ENCODE measurements at places on chromosomes 1 and 21.

GRCh38 chr1:213953806-213954205 lies 34.0 kb upstream of the PROX1 start:
- no peak overlapping the region for H3K27ac ChIP-seq
- H3K4me3 ChIP-seq, result no peak overlapping the region
- no peaks in the 10 kb centered on the region for H3K27me3 ChIP-seq
- H3K4me1 ChIP-seq, result no peaks in the 10 kb centered on the region

GRCh38 chr1:248793592-248793991 lies 32.1 kb downstream of the SH3BP5L start:
- H3K36me3 ChIP-seq, result no peaks in the 10 kb centered on the region
- no peak for DNase-seq
- no peaks in the 10 kb centered on the region for H3K27me3 ChIP-seq
- peaks cover 48% of the 10 kb centered on the region for H3K4me1 ChIP-seq
- no peak overlapping the region for H3K4me3 ChIP-seq

DNA sequence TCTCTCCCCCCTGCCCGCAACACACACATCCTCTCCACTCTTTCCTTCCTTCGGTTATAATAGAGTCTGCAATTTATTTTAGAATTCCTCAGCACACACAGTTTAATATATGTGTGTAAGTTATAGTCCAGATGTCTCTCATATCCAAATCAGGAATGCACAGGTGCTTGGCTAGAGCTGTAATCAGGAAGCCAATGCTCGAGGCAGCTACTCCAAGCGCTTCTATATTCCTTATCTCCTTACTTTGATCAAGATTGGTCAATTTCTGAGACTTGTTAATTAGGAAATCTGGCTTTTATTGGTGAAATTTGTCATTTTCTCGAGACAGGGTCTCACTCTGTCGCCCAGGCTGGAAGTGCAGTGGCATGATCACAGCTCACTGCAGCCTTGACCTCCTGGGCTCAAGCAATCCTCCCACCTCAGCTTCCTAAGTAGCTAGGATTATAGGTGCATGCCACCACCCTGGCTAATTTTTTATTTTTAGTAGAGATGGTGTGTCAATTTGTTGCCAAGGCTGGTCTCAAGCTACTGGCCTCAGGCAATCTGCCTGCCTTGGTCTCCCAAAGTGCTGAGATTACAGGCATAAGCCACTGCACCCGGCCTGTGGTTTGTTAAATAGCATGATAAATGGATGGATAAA lies 27.7 kb downstream of the RPL5 start:
- H3K27me3 ChIP-seq, result no peaks in the 10 kb centered on the region
- DNase-seq, result no peak
- no peaks in the 10 kb centered on the region for H3K36me3 ChIP-seq
- H3K4me1 ChIP-seq, result peaks cover 4% of the 10 kb centered on the region

- no peak overlapping the region for H3K27ac ChIP-seq
- H3K27me3 ChIP-seq, result no peaks in the 10 kb centered on the region
- no peaks in the 10 kb centered on the region for H3K36me3 ChIP-seq
These were observed 4.9 kb downstream of the TRIM46 start for GRCh38 chr1:155178441-155179111.

DNA sequence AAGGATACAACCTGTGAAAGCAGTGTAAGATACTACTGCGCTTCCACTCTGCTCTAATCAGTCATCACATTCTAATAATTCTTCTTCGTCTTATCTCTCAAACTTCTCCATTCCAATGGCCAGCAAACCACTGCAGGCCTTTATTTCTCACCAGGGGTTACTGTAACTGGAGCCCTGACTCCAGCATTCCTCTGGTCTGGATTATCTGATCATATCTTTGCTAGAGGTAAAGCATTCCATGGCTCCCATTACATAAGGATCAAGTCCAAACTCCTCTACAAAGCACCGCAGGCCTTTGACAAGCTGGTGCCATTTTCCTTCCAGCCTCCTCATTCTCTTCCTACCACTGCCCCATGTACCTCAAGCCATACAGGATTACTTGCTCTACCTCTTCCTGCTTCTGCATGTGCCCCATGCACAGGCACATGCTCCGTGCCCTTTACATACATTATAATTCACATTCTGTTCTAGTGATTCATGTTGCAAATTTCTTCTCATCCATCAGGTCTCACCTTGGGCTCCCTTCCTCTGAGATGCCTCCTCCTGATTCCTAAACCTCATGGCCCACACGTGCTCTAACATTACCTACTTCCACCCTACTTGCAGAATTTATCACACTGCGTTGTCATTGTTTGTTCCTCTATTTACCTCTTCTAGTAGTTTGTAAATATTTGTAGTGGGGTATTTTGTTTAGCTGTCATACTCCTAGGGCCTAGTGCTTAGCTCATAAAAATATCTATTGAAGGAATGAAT lies 9.3 kb upstream of the SERBP1 start:
- H3K36me3 ChIP-seq, result no peaks in the 10 kb centered on the region
- no peak for DNase-seq
- H3K4me1 ChIP-seq, result no peaks in the 10 kb centered on the region
- H3K4me3 ChIP-seq, result no peak overlapping the region

DNA sequence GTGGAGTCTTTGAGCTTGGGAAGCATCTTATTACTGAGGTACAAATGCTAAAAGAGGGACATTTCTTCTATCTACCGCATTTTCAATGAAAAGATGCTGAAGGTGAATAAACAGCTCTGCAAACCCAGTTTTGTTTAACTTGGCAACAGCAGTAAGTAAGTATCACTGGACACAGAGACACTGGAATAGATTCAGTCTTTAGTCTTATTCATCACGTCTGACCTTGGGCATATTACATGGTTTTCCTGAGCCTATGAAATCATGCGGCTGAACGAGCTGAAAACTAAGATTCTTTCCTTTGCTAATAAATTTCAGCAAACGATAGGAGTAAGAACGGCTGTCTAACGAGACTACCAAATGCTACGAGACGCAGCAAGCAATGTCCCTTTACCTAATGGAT lies 207.4 kb downstream of the GABPA start:
- peaks cover 1% of the 10 kb centered on the region for H3K36me3 ChIP-seq
- H3K4me1 ChIP-seq, result no peaks in the 10 kb centered on the region
- H3K4me3 ChIP-seq, result no peak overlapping the region
- DNase-seq, result no peak
- no peaks in the 10 kb centered on the region for H3K27me3 ChIP-seq

DNA sequence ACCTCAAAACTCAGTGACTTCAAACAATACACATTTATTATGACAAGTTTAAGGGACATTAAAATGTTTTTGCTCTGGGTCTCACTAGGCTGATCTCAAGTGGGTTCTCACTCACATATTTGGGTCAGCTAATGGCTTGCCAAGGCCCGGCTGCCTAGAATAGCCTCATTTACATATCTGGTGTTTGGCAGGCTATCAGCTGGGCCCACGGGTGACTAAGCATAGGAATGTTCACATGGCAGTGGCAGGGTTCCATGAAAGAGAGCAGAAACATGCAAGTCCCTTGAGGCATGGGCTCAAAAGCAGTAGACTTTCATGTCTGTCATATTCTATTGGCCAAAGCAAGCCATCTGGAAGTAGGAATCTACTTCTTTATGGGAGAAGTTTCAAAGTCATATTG lies 492.6 kb downstream of the KCNT2 start:
- H3K27ac ChIP-seq, result no peak overlapping the region
- no peaks in the 10 kb centered on the region for H3K36me3 ChIP-seq
- H3K4me1 ChIP-seq, result no peaks in the 10 kb centered on the region
- no peak overlapping the region for H3K4me3 ChIP-seq
- no peak for DNase-seq

GRCh38 chr1:84410328-84411095 lies 12.2 kb downstream of the DNASE2B start:
- H3K36me3 ChIP-seq, result no peaks in the 10 kb centered on the region
- no peaks in the 10 kb centered on the region for H3K4me1 ChIP-seq
- no peak for DNase-seq
- no peaks in the 10 kb centered on the region for H3K27me3 ChIP-seq

DNA sequence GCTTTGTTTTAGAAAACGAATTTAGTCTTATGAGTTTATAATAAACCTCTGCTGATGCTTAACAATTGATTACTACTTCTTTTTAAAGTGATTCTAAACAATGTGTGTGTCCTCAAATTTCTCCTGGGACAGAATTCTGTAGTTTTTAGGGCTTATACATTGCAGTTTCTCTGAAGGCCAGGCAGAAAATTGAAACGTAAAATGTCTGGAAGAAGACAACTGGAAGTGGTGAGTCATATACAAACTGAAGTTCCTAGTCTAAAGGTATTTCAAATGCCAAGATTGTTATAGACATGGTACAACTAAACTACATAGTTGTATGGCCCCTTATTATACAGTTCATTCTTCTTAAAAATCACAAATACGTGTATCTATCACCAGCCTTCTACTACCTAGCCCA lies 30.5 kb upstream of the RC3H1 start:
- no peak for DNase-seq
- no peak overlapping the region for H3K27ac ChIP-seq
- H3K36me3 ChIP-seq, result no peaks in the 10 kb centered on the region
- H3K27me3 ChIP-seq, result no peaks in the 10 kb centered on the region
- H3K4me1 ChIP-seq, result no peaks in the 10 kb centered on the region

DNA sequence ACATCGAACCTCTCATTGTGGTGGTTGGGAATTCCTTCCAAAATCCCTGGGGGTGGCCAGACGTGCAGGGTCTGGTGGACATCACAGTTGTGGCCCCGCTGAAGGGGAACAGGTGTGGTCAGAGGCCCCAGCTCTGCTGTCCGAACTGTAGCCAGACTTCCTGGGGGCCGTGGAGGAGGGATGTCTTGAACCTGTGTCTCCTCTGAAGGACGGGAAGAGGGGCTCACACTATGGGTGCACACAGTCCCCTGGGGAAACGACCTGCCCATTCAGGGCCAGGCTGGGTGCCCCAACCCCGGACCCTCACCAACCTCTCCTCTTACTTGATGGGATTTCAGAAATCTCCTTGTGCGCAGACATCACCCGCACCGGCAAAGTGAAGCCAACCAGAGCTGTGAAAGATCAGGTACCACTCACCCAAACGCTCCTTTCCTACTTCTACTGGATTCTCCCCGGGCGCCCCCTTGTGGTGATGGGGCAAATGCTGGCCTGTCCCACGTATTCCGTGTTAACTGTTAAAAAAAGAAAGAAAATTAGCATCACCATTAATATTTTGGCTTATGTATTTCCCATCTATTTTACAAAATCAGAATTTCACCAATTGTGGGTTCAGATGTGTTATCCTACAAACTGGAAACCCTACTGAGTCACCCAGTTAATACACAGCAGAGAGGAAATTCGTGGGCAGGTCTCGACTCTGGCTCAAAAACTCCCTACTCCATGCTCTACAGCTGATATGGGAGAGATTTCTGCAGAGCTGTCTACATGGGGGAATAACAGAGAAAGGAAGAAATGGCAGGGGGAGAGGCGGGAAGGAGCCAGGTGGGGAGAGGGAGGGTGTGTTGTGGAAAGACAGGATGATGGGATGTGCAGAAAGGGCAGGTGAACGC lies 28.1 kb downstream of the PADI4 start:
- H3K36me3 ChIP-seq, result no peaks in the 10 kb centered on the region
- no peak overlapping the region for H3K4me3 ChIP-seq
- H3K27ac ChIP-seq, result no peak overlapping the region
- peak; percentile 57 for DNase-seq
- H3K27me3 ChIP-seq, result no peaks in the 10 kb centered on the region

DNA sequence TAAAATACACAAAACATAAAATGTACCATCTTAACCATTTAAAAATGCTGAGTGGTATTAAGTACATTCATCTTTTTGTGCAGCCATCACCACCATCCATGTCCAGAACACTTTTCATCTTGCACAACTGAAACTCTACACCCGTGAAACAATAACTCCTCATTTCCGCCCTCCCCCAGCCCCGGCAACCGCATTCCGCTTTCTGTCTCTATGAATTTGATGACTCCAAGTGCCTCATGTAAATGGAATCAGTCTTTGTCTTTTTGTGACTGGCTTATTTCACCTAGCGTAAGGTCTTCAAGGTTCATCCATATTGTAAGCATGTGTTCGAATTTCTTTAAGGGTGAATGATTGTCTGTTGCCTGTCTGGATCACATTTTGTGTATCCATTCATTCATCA lies 37.2 kb downstream of the SCCPDH start:
- no peak overlapping the region for H3K27ac ChIP-seq
- peaks cover 4% of the 10 kb centered on the region for H3K36me3 ChIP-seq
- no peaks in the 10 kb centered on the region for H3K4me1 ChIP-seq
- H3K4me3 ChIP-seq, result no peak overlapping the region
- DNase-seq, result no peak

DNA sequence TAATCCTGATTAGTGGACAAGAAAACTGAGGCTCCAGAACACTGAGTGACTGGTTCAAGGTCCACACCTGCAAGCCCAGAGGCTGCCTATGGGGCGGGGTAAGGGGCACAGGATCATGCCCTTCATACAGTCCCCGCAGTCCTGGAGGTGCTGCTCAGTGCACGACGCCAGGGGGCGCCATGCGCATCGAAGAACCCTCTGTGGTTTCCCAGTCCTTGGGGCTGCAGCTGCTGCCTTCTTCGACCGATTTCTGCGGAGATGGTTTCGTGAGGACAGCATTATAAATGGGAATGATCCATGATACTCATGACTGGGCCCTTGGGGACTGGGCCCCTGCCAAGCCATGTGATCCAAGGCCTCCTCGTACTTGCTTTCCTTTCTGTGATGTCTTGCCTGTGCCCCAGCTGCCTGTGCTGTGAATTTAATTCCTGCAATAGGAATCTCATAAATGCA lies 37.1 kb upstream of the ARHGEF10L start:
- DNase-seq, result peak; percentile 71
- no peaks in the 10 kb centered on the region for H3K4me1 ChIP-seq
- H3K4me3 ChIP-seq, result no peak overlapping the region

- no peaks in the 10 kb centered on the region for H3K4me1 ChIP-seq
- no peak overlapping the region for H3K4me3 ChIP-seq
- DNase-seq, result no peak
- no peaks in the 10 kb centered on the region for H3K27me3 ChIP-seq
- H3K36me3 ChIP-seq, result peaks cover 72% of the 10 kb centered on the region
These were observed 57.5 kb upstream of the SDC3 start for GRCh38 chr1:30965924-30966599.

- no peak for DNase-seq
- H3K4me1 ChIP-seq, result no peaks in the 10 kb centered on the region
- no peaks in the 10 kb centered on the region for H3K36me3 ChIP-seq
- no peak overlapping the region for H3K27ac ChIP-seq
These were observed 208.7 kb downstream of the FGGY start for GRCh38 chr1:59505596-59506028.

GRCh38 chr1:95028954-95029353 lies 43.8 kb downstream of the ALG14 start:
- H3K4me1 ChIP-seq, result no peaks in the 10 kb centered on the region
- no peak overlapping the region for H3K4me3 ChIP-seq
- H3K36me3 ChIP-seq, result peaks cover 2% of the 10 kb centered on the region
- DNase-seq, result no peak

- DNase-seq, result no peak
These were observed 2.5 kb upstream of the MEF2D start for GRCh38 chr1:156502894-156503697.

- DNase-seq, result no peak
- peaks cover 16% of the 10 kb centered on the region for H3K4me1 ChIP-seq
- H3K4me3 ChIP-seq, result no peak overlapping the region
- no peaks in the 10 kb centered on the region for H3K27me3 ChIP-seq
- H3K27ac ChIP-seq, result no peak overlapping the region
These were observed 21.9 kb downstream of the PUM1 start for GRCh38 chr1:31043631-31044030.

GRCh38 chr1:19341201-19342061 lies 29.3 kb downstream of the SLC66A1 start:
- H3K27ac ChIP-seq, result no peak overlapping the region
- H3K27me3 ChIP-seq, result no peaks in the 10 kb centered on the region
- peak; percentile 77 for DNase-seq
- no peak overlapping the region for H3K4me3 ChIP-seq
- H3K36me3 ChIP-seq, result peaks cover 73% of the 10 kb centered on the region
